ENCODE measurements at places on chromosomes 5 and 9.

- DNase-seq, result no peak
These were observed 5.8 kb upstream of the ST6GALNAC6 start for GRCh38 chr9:127905004-127905728.

- no peak for DNase-seq
These were observed 143.4 kb downstream of the CDH12 start for GRCh38 chr5:22709743-22710142.

- DNase-seq, result no peak
These were observed 62.7 kb upstream of the CTXN3 start for GRCh38 chr5:127586066-127586770.

DNA sequence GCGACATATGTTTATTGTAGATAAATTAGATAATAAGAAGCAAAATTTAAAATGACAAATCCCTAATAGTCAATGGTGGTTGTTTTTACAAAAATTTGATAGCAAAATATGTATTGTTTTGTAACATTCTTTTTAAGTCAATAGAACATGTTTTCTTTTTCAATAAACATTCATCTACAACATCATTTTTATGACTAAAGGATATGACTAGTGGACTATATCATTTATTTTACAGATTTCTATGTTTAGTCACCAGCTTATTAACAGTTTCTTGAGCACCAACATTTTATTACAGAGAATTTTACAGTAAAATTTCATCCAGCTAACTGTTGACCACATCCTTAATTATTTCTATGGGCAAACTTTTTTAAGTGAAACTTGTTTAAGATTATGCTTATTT lies 114.7 kb upstream of the IL7R start:
- no peak for DNase-seq

- no peak for DNase-seq
These were observed 7.0 kb downstream of the BARHL1 start for GRCh38 chr9:132589148-132590036.

GRCh38 chr9:84996029-84996428 lies 326.5 kb downstream of the NTRK2 start:
- DNase-seq, result no peak

- no peak for DNase-seq
These were observed 244.8 kb downstream of the MPDZ start for GRCh38 chr9:13034694-13035002.

DNA sequence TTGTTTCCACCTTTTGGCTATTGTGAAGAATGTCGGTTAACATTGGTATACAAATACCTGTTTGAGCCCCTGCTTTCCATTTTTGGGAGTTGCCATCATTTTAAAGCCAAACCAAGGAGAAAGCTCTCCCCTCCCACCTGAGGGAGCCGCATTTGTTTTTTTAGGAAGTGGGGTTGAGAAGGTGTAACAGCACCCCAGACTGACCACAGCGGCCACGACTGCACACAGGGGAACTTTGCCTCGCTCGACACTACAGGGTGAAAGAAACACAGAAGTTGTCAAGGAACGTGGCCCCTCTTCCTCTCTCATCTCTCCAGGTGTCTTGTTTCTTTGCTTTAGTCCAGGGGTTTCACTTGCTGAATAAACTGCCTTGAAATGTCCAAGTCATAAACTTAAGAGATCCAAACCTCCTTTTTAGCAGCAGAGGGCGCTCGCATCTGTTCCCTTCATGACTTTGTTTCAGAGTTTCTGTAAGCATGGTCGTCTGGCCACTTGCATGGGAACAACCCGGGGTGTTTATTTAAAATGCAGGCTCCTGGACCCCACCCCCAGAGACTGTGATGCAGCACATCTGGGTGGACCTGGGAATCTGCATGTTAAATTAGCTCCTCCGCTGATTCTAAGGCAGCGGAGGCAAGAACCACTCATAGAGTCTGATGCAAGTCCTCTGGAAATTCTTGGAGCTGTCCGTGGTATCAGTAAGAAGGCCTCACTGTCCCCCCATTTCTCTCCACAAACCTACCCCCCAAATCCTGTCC lies 2.1 kb upstream of the TTLL11 start:
- no peak for DNase-seq

GRCh38 chr5:98804066-98804465 lies 30.6 kb downstream of the RGMB start:
- no peak for DNase-seq

DNA sequence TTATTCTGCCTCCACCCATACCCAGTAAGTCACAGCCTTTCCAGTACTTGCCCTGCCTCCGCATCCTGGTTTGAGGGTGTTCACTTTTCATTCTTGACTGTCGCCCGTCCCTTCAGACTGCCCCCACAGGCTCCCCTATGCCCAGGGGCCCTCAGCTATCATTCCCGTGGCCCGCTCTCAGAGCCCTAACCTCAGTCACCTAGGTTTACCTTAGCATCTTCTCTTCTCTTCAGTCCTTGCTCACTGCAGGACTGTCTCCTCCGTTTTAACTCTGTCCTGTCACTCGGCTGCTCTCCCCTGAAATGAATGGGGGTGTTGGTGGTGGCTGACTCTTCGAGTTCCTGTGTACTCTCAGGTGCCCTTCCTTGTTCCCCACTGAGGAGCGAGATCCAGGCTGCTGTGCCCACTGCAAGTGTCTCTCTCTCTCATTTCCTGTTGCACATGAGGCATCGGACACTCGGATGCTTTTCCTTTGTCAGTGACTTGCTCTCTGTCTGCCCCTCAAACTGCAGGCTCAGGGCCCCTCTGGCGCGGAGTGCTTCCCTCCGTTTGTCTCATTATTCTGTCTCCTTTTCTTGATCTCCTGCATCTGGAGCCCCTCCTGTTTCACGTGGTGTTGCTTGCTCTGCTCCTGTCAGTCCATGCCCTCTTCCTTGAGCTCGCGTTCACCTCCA lies 89.8 kb downstream of the CACNA1B start:
- no peak for DNase-seq

GRCh38 chr5:111681414-111682120 lies 75.4 kb downstream of the NREP start:
- no peak for DNase-seq

- no peak for DNase-seq
These were observed 69.0 kb downstream of the INVS start for GRCh38 chr9:100167915-100168654.

DNA sequence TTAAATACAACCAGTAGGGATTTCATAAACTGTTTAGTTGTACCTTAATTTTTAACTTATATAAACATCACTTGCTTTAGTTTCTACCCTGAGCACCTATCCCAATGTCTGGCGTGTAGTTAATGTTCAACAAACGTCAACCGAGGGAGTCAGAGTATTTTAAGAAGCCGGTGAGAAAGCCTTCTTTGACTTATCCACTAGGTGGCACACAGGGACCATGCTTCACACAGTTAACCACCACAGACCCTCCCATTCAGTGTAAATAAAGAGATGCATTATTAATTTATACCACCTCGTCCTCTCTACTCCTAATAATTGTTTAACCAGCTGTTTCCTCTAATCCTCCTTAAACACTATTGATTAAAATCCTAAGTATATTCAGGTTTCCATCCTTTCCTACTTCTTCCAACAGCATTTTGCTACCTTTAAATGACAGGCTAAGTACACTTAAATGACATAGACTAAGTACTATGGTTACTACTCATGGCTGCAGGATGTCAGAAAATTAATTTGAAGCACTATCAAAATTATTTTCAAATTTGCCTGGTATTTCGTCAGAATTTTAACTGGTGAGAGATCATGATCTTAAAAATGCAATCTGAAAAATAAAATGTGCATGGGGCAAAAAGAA lies 2.3 kb downstream of the HAPLN1 start:
- DNase-seq, result peak; percentile 54

DNA sequence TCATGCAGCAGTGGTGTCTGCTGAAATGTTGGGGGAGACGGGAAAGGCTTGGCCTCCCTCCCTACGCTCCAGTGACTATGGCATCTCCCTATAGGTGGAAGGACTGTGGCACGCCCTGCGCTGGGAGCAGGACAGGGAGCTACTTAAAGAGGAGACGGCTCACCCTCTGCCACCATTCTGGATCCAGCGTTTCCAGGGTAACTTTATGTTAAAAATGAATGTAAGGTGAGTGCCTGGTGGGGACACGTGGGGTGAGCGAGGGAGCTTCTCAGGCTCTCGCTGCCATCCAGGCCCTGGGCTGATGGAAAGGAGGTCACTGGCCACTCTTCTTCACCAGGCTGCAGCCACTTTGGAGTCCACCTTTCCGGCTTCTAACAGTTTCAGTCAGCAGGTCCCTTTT lies 15.7 kb downstream of the PAEP start:
- no peak for DNase-seq

GRCh38 chr5:103111468-103111867 lies 8.5 kb downstream of the GIN1 start:
- DNase-seq, result no peak

- DNase-seq, result peak; percentile 24
These were observed 3.3 kb downstream of the ANKS6 start for GRCh38 chr9:98793031-98793430.

DNA sequence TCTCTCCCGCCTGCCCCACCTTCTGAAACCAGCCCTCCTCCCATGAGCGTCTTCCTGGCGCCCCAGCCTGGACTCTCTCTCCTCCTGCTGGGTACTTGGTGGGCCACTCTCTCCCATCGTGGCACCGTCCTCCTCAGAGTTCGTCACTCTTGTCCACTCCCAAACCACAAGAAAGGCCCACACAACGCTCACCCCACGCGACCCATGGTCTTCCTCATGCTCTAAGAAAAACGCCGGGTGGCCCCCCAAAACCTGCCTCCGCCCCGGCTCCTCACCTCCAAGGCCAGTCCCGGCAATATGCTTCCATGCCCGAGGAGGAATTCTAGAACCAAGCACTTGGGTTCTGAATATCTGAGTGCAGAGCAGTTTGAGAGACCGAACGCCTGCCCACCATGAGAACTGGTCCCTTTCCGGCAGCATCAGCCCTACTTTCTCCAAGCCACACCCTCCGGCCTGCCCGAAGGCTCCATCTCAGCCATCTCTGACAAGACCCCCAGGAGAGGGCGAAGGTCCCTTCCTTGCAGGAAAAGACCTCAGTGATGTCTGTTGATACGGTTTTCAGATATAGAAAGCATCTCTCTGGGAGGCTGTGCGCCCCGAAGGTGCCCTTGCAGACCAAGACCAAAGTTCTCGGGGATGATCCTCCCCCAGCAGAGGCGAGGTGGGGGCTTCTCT lies 15.0 kb downstream of the SLC6A3 start:
- no peak for DNase-seq

- DNase-seq, result no peak
These were observed 48.8 kb upstream of the PLCXD3 start for GRCh38 chr5:41559184-41559583.

DNA sequence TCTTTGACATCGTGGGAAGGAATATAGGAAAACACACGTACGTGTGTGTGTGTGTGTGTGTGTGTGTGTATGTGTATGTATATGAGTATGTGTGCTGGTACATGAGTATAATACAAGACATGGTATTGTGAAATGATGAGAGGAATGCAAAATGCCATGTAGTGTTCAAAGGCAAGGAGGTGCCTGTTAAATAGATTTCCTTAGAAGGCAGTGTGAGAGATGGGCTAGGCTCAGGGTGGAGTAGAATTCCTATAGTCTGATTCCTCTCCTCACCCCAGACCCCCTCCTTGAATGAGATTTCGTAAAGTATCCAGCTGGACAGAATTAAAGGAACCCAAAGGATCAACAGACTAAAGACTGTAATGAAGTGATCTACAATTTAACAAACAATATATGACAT lies 11.1 kb downstream of the GPR21 start:
- DNase-seq, result no peak

DNA sequence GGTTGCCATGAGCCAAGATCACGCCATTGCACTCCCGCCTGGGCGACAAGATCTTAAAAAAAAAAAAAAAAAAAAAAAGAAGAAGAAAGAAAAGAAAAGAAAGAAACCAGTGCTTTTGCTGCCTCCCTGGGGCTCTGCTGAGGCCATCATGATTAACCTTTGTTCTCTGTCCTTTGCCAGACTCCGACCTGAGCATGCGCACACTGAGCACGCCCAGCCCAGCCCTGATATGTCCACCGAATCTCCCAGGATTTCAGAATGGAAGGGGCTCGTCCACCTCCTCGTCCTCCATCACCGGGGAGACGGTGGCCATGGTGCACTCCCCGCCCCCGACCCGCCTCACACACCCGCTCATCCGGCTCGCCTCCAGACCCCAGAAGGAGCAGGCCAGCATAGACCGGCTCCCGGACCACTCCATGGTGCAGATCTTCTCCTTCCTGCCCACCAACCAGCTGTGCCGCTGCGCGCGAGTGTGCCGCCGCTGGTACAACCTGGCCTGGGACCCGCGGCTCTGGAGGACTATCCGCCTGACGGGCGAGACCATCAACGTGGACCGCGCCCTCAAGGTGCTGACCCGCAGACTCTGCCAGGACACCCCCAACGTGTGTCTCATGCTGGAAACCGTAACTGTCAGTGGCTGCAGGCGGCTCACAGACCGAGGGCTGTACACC lies 251.7 kb downstream of the MARCHF11 start:
- no peak for DNase-seq

DNA sequence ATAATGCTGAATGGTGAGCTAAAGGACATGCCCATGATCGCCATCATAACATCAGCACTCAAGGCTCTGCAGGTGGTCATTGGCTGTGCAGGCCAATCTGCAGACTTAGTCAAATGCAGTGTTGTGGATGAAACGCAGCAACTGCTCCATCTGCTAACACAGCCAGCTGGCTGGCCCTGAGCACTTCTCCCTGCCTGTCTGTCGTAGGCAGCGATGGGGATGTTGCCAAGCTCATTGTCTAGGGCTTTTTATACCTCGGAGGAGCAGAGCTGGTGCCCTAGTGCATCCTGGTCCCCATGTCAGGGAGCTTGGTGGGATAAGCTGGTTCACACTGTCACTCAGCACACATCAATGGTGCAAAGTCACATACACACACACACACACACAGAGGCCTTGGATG lies 189.4 kb downstream of the TENT4A start:
- DNase-seq, result peak; percentile 19
